ENCODE measurements at places on chromosomes 7 and 10.
A peak's percentile ranks its signal among the peaks of the same experiment; 100 is the strongest.

DNA sequence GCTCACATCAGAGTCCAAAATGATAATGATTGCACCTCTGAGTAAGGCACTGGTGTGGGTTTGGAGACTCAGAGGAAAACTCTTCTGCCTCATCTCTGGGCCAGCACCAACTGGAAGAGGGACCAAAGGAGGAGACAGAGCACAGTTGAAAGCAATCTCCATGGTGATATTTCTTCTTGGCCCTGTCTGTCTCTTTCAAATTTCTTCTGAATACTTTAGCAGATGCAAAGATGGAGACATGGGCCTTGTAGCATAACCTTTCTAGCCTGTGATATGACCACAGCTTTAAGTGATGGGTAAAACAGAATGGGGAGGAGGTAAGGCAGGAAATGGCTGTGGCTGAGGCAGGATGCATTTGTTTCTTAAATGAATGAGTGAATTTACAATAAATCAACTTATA lies 12.2 kb upstream of the GIMAP7 start:
- peak; percentile 71 for DNase-seq

DNA sequence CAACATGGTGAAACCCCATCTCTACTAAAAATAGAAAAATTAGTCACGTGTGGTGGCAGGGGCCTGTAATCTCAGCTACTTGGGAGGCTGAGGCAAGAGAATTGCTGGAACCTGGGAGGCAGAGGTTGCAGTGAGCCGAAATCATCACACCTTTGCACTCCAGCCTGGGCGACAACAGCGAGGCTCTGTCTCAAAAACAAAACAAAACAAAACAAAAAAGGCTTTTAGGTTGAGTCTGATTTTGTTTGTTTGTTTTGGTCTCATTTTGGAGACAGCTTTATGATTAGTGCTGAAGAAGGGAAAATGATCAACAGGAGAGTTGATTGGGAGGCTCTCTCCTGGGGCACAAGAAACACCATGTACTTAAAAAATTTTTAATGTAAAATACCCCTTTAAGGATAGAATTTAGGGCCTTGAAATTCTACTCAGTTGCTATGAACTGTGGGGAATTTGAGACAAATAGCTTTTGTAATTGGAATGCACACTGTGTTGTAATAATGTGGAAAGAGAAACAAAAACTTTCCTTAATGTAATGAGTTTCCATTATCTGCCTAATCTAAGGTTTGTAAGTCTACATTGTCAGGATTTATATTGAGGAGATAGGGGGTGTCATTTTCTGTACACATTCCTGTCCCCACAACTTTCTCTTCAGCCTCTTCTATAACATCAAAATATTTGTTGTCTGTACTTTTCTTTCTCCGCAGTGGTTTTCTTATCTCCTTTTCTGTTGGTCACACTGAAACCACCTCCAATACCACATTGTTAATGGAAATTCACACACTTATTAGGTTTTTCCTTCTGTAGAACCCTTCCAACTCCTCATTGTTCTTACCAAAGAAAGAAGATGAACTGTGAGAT lies 41.3 kb downstream of the ARID5B start:
- DNase-seq = peak; percentile 67

GRCh38 chr7:17830206-17830605 lies 110.1 kb downstream of the SNX13 start:
- DNase-seq = no peak

DNA sequence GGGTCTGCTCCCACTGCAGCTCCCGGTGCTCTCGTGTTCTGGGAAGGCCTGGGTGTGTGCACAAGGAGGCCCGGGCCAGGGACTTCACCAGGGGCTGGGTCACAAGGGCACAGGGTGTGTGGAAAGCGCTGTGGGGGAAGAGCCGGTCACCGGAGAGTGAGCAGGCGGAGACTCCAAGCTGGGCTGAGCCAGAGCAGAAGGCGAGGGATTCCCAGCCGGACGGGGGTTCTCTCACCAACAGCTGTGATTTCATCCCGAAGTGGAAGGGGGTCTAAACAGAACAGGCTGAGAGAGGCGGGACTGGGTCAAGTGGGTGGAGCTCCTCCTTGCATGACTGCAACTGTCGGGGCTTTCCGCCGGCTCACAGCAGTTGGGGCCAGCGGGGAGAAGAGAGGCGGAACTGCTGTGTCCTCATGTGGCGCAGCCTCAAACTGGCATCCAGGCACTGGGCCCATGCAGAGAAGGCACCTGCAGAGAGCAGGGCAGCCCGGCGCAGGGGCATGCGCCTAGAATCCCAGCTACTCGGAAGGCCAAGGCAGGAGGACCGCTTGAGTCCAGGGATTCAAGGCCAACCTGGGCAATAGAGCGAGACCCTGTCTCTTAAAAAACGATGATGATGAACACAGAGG lies 7.6 kb upstream of the ORAI2 start:
- peak; percentile 92 for DNase-seq

GRCh38 chr7:159099711-159100231 lies 44.9 kb downstream of the VIPR2 start:
- no peak for DNase-seq

- peak; percentile 73 for DNase-seq
Observed at GRCh38 chr10:6151087-6151977, 51.4 kb upstream of the PFKFB3 start.

DNA sequence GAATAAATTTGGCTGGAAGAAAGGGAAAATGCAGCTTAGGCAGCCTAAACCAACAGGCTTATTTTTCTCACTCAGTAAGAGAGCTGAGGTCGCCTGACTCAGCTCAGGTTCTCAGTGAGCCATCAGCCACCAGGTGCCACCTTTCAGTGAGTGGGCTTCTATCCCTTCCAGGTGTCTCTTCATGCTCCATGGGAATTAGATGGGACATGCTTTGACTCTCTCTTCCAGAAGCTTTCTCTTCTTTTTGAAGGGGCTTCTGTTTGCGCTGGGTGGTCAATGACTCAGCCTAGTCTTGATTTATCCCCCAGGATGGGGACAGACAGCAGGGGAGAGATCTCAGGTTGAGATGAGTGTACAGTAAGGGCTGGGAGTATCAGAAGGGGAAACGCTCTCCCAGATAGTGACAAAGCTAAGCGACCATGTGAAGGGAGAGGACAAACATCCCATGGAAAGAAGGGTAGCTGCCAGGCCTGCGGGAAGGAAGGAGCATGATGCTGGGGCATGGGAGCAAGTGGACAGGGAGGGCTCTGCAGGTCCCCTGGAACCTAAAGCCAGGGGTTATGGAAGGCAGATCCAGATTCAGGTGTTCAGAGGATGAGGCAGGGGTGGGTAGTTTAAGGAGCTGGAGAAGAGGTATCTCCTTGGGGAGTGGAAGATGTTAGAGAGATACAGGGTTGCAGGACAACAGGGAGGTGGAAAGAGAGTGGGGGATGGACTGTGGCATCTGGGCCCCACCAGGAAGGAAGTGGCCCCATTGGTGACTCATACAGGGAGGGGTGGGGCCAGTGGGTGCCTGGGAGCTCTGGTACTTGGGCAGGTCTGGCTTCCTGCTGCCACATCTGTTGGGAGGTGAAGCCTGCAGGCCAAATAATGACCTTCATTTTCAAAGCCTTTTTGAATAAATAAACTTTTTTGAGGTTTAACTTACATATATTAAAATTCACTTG lies 32.5 kb downstream of the OGDH start:
- DNase-seq = peak; percentile 90

- no peak for DNase-seq
Observed at GRCh38 chr10:131902211-131902610, 1.4 kb downstream of the PPP2R2D start.

- no peak for DNase-seq
Observed at GRCh38 chr7:115558161-115558560, 472.4 kb downstream of the TFEC start.

- DNase-seq = no peak
Observed at GRCh38 chr7:14332155-14332554, 342.7 kb upstream of the ETV1 start.

GRCh38 chr7:154867068-154867467 lies 135.9 kb downstream of the PAXIP1 start:
- DNase-seq = no peak

- no peak for DNase-seq
Observed at GRCh38 chr10:5494611-5495010, 4.8 kb downstream of the CALML5 start.

GRCh38 chr10:124587811-124588211 lies 126.2 kb downstream of the LHPP start:
- no peak for DNase-seq

Measured in CD4-positive, alpha-beta T cell treated with Interleukin-17A for 1 hour (primary cell).